ENCODE measurements at places on chromosomes 4 and X.

GRCh38 chr4:39308611-39309010, 57.6 kb downstream of the RFC1 start:
- no peak for DNase-seq

DNA sequence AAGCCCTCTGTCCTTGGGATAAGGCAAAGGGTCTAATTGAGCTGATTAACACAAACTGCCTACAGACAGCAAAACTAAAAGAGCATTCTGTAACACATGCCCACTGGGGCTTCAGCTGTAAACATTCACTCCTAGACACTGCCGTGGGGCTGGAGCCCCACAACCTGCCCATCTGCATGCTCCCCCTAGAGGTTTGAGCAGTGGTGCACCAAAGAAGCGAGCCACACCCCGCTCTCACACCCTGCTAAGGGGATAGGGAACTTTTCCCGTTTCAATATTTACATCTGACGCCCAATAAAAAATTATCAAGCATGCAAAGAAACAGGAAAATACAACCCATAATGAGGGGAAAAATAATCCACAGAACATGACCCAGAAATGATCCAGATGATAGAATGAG, 46.9 kb upstream of the HSD17B10 start:
- DNase-seq, result no peak

- DNase-seq, result no peak
Measured at GRCh38 chrX:47574547-47575301, 7.5 kb upstream of the TIMP1 start.

- no peak for DNase-seq
Measured at GRCh38 chr4:83382850-83383249, 48.2 kb upstream of the HPSE start.

DNA sequence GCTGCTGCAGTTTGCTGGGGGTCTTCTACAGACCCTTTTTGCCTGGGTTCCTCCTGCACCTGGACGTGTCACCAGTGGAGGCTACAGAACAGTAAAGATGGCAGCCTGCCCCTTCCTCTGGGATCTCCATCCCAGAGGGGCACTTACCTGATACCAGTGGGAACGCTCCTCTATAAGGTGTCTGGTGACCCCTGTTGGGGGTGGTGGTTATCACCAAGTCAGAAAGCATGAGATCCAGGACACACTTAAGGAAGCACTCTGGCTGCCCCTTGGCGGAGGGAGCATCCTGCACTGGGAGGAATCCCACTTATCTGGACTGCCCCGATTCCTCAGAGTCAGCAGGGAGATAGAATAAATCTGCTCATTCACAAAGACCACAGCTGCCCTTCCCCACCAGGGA, 218.9 kb upstream of the GALNTL6 start:
- no peak for DNase-seq

GRCh38 chr4:186839122-186840037, 115.7 kb upstream of the FAT1 start:
- DNase-seq, result peak; percentile 35

All from HS-5 (cell line).